ENCODE measurements at places on chromosomes 3 and 15. TPM values are rescaled to one million over a fixed set of nuclear protein-coding genes. Genes with fewer than 3 reads are reported as not detected.

SNX33 gene
- polyA plus RNA-seq = 43.4 TPM

GATA2 gene
- 2.2 TPM for polyA plus RNA-seq

DISP2 gene
- polyA plus RNA-seq = 1.3 TPM

GP5 gene
- polyA plus RNA-seq = 0.01 TPM

CYP8B1 gene
- not detected for polyA plus RNA-seq

DIPK2A gene
- 8.7 TPM for polyA plus RNA-seq

LNP1 gene
- 0.35 TPM for polyA plus RNA-seq
